ENCODE measurements at places on chromosomes 7 and 10.

DNA sequence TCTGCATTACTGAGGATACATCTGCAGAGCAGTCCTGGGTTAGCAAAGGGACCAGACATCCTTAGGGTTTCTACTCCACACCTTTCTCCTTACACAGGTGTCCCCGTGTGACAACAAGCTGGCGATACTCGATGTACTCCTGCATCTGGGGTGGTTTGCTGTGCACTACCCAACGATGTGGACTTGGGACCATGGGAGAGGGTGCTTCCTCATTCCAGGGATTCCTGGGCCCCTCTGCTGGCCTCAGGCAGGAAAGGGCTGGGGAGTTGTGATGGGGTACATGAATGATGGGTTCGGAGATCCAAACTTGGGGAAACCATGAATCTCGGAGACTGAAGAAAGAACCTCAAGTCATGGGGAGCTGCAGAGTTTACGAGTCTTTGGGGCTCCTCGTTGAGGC, 179.6 kb upstream of the GALNT17 start:
- H3K36me3 ChIP-seq = no peaks in the 10 kb centered on the region
- no peaks in the 10 kb centered on the region for H3K27me3 ChIP-seq
- DNase-seq = no peak
- H3K4me3 ChIP-seq = no peak overlapping the region
- H3K4me1 ChIP-seq = no peaks in the 10 kb centered on the region

GRCh38 chr10:74052994-74053393, 55.1 kb downstream of the VCL start:
- H3K4me3 ChIP-seq = no peak overlapping the region
- DNase-seq = no peak
- H3K27ac ChIP-seq = no peak overlapping the region
- H3K36me3 ChIP-seq = no peaks in the 10 kb centered on the region
- H3K27me3 ChIP-seq = no peaks in the 10 kb centered on the region

DNA sequence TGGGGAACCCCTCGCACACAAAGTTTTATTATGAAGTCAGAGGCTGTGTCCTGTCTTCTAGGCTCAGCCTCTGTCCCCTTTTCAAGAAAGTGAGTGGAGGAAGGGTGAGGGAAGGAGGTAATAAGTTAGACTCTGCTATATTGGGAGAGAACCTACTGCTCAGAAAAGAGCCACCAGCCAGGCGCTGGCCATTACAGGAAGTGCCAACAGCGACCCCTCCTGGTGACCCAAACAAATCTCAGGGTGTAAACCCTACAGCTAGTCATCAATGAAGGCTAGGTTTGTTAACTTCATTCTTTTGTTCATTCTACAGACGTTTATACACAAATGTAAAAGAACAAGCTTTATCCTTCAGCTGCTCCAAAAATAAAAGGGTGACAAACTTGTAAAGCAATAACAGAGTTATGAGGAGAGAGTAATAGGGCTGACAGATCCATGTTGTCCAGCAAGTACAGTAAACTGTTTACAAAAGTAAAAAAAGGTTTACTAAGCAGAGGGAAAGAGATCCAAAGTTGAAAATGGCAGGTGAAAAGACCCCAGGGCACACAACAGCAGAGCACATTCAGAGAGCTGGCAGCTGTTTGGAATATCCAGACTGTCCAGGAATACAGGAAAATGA, 82.7 kb downstream of the FAM204A start:
- H3K4me1 ChIP-seq = no peaks in the 10 kb centered on the region
- H3K4me3 ChIP-seq = no peak overlapping the region
- H3K27me3 ChIP-seq = no peaks in the 10 kb centered on the region
- no peak for DNase-seq
- no peaks in the 10 kb centered on the region for H3K36me3 ChIP-seq

- H3K4me3 ChIP-seq = no peak overlapping the region
- no peaks in the 10 kb centered on the region for H3K27me3 ChIP-seq
- H3K27ac ChIP-seq = no peak overlapping the region
- H3K36me3 ChIP-seq = no peaks in the 10 kb centered on the region
- DNase-seq = no peak
- no peaks in the 10 kb centered on the region for H3K4me1 ChIP-seq
Measured at GRCh38 chr10:7596356-7596755, 70.4 kb downstream of the ITIH5 start.

DNA sequence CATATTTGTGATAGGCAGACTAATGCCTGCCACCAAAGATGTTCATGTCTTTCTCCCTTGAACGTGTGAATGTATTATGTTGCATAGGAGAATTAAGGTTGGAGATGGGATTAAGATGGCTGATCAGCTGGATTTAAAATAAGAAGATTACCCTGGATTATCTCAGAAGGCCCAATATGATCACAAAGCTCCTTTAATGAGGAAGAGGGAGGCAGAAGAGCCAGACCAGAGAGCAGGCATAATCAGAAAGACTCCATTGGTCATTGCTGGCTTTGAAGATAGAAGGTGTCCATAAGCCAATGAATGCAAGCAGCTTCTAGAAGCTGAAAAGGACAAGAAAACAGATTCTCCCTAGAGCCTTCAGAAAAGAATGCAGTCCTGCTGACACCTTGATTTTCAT, 410.3 kb downstream of the GRM8 start:
- no peaks in the 10 kb centered on the region for H3K4me1 ChIP-seq
- DNase-seq = no peak
- H3K27me3 ChIP-seq = no peaks in the 10 kb centered on the region
- no peak overlapping the region for H3K27ac ChIP-seq
- no peaks in the 10 kb centered on the region for H3K36me3 ChIP-seq
- no peak overlapping the region for H3K4me3 ChIP-seq

- peak overlapping the region; percentile 87 for H3K4me3 ChIP-seq
- H3K4me1 ChIP-seq = no peaks in the 10 kb centered on the region
- peak overlapping the region; percentile 96 for H3K27ac ChIP-seq
- no peaks in the 10 kb centered on the region for H3K36me3 ChIP-seq
Measured at GRCh38 chr10:89414879-89415821, 782 bp downstream of the IFIT5 start.

GRCh38 chr10:31274310-31274709, 44.7 kb upstream of the ZEB1 start:
- H3K36me3 ChIP-seq = no peaks in the 10 kb centered on the region
- H3K4me3 ChIP-seq = no peak overlapping the region
- H3K27ac ChIP-seq = no peak overlapping the region
- no peaks in the 10 kb centered on the region for H3K4me1 ChIP-seq
- H3K27me3 ChIP-seq = no peaks in the 10 kb centered on the region
- no peak for DNase-seq

- no peak for DNase-seq
- no peak overlapping the region for H3K4me3 ChIP-seq
- H3K27me3 ChIP-seq = no peaks in the 10 kb centered on the region
- no peak overlapping the region for H3K27ac ChIP-seq
- H3K36me3 ChIP-seq = no peaks in the 10 kb centered on the region
Measured at GRCh38 chr10:101452176-101452575, 98.2 kb downstream of the BTRC start.

GRCh38 chr7:122407195-122407594, 102.6 kb upstream of the FEZF1 start:
- H3K27ac ChIP-seq = no peak overlapping the region
- H3K27me3 ChIP-seq = no peaks in the 10 kb centered on the region
- H3K4me3 ChIP-seq = no peak overlapping the region
- no peaks in the 10 kb centered on the region for H3K4me1 ChIP-seq

DNA sequence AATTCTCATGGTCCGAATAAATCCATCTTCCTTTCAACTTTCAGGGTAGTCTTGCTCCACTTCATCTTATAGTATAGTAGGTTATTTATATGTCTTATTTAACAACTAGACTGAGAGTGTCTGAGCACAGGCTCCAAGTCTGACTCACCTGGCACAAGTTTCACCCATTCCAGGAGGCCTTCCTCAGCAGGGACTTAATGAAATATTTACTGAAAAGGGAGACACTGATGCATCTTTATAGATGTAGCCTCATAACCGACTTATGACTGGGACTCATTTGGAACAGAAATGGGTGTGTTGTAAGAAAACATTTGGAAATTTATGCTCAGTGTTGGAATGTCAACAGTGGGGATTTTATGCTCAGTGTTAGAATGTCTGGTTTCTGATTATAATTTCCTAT, 59.9 kb downstream of the CH25H start:
- DNase-seq = no peak
- H3K27me3 ChIP-seq = no peaks in the 10 kb centered on the region
- no peaks in the 10 kb centered on the region for H3K4me1 ChIP-seq
- H3K4me3 ChIP-seq = no peak overlapping the region
- no peaks in the 10 kb centered on the region for H3K36me3 ChIP-seq

DNA sequence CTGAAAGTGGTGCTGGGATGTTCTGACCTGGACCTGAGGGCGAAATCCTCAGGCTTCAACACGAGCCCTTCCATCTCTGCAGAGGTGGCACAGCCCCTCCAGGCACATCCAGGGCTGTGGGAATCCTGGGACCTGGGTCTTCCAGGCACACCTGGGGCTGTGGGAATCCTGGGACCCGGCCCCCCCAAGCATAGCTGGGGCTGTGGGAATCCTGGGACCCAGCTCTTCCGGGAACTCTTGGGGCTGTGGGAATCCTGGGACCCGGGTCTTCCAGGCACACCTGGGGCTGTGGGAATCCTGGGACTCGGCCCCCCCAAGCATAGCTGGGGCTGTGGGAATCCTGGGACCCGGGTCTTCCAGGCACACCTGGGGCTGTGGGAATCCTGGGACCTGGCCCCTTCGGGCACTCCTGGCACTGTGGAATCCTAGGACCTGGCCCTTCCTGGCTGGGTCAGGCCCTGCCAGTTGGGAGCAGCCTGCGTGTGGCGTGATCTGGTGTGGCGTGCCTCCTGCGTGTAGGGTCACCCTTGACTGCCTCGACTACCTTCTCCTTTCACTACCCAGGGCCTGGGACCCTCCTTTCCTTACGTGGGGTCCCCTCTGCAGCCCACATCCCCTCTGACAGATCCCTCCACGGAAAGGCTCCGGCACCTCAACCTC, 124.0 kb downstream of the WDR37 start:
- H3K4me1 ChIP-seq = no peaks in the 10 kb centered on the region

- H3K27ac ChIP-seq = no peak overlapping the region
- H3K4me1 ChIP-seq = no peaks in the 10 kb centered on the region
- no peak overlapping the region for H3K4me3 ChIP-seq
- H3K27me3 ChIP-seq = no peaks in the 10 kb centered on the region
- DNase-seq = no peak
- no peaks in the 10 kb centered on the region for H3K36me3 ChIP-seq
Measured at GRCh38 chr7:117750612-117751563, 122.4 kb downstream of the CTTNBP2 start.

- no peak for DNase-seq
- no peak overlapping the region for H3K4me3 ChIP-seq
- H3K4me1 ChIP-seq = no peaks in the 10 kb centered on the region
- H3K27me3 ChIP-seq = no peaks in the 10 kb centered on the region
Measured at GRCh38 chr10:101453318-101453717, 99.4 kb downstream of the BTRC start.

DNA sequence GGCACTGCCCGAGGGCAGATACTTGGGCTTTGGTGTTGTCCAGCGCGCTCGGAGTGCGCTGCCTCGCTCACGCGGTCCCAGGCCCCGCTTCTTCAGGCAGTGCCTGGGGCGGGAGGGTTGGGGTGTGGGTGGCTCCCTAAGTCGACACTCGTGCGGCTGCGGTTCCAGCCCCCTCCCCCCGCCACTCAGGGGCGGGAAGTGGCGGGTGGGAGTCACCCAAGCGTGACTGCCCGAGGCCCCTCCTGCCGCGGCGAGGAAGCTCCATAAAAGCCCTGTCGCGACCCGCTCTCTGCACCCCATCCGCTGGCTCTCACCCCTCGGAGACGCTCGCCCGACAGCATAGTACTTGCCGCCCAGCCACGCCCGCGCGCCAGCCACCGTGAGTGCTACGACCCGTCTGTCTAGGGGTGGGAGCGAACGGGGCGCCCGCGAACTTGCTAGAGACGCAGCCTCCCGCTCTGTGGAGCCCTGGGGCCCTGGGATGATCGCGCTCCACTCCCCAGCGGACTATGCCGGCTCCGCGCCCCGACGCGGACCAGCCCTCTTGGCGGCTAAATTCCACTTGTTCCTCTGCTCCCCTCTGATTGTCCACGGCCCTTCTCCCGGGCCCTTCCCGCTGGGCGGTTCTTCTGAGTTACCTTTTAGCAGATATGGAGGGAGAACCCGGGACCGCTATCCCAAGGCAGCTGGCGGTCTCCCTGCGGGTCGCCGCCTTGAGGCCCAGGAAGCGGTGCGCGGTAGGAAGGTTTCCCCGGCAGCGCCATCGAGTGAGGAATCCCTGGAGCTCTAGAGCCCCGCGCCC, at the start of gene NPY:
Gene NPY (plus strand): TSS at position 294 of the 802 bp plus-strand sequence. CDS start 1,051 bp downstream, outside the sequence.
- no peaks in the 10 kb centered on the region for H3K36me3 ChIP-seq
- peak within 1 kb of the TSS; percentile 44 for H3K4me3 ChIP-seq
- H3K27ac ChIP-seq = no peak within 1 kb of the TSS
- no peak for DNase-seq

- H3K4me3 ChIP-seq = no peak overlapping the region
- no peaks in the 10 kb centered on the region for H3K36me3 ChIP-seq
- H3K27me3 ChIP-seq = no peaks in the 10 kb centered on the region
- no peak for DNase-seq
- H3K4me1 ChIP-seq = peaks cover under 1% of the 10 kb centered on the region
Measured at GRCh38 chr7:135259702-135260101, 26.1 kb downstream of the STRA8 start.

- no peak overlapping the region for H3K4me3 ChIP-seq
- no peak for DNase-seq
- no peaks in the 10 kb centered on the region for H3K36me3 ChIP-seq
- no peak overlapping the region for H3K27ac ChIP-seq
Measured at GRCh38 chr10:113175756-113176651, 226.0 kb downstream of the TCF7L2 start.

- no peaks in the 10 kb centered on the region for H3K36me3 ChIP-seq
- no peak overlapping the region for H3K27ac ChIP-seq
- no peak overlapping the region for H3K4me3 ChIP-seq
- no peaks in the 10 kb centered on the region for H3K27me3 ChIP-seq
- no peaks in the 10 kb centered on the region for H3K4me1 ChIP-seq
- no peak for DNase-seq
Measured at GRCh38 chr7:116258734-116259133, 48.4 kb downstream of the TES start.

GRCh38 chr10:55330486-55330885, 529.5 kb upstream of the PCDH15 start:
- H3K4me1 ChIP-seq = no peaks in the 10 kb centered on the region
- no peak overlapping the region for H3K4me3 ChIP-seq
- H3K27ac ChIP-seq = no peak overlapping the region
- no peak for DNase-seq

GRCh38 chr7:8627325-8627724, 193.9 kb downstream of the NXPH1 start:
- H3K36me3 ChIP-seq = no peaks in the 10 kb centered on the region
- H3K4me3 ChIP-seq = no peak overlapping the region
- DNase-seq = no peak
- no peaks in the 10 kb centered on the region for H3K27me3 ChIP-seq

GRCh38 chr7:135964274-135964673, 12.9 kb downstream of the MTPN start:
- DNase-seq = no peak
- no peak overlapping the region for H3K27ac ChIP-seq
- H3K27me3 ChIP-seq = no peaks in the 10 kb centered on the region

- peaks cover 7% of the 10 kb centered on the region for H3K27me3 ChIP-seq
- H3K4me1 ChIP-seq = no peaks in the 10 kb centered on the region
Measured at GRCh38 chr10:92692697-92693533, 3.2 kb downstream of the HHEX start.

GRCh38 chr7:44215531-44215930, 14.8 kb downstream of the YKT6 start:
- H3K27ac ChIP-seq = no peak overlapping the region
- no peaks in the 10 kb centered on the region for H3K27me3 ChIP-seq
- no peaks in the 10 kb centered on the region for H3K4me1 ChIP-seq

- DNase-seq = peak; percentile 24
- H3K27me3 ChIP-seq = no peaks in the 10 kb centered on the region
- H3K27ac ChIP-seq = no peak overlapping the region
- peak overlapping the region; percentile 25 for H3K4me3 ChIP-seq
Measured at GRCh38 chr7:149783386-149784250, 10.2 kb upstream of the ZNF467 start.

GRCh38 chr7:1049801-1050200, 5.5 kb downstream of the GPR146 start:
- H3K4me3 ChIP-seq = no peak overlapping the region
- no peak for DNase-seq
- no peaks in the 10 kb centered on the region for H3K27me3 ChIP-seq
- H3K36me3 ChIP-seq = no peaks in the 10 kb centered on the region

All from breast epithelium (tissue), 4 donors.